ENCODE measurements at places on chromosomes 13 and 19.
A peak's percentile ranks its signal among the peaks of the same experiment; 100 is the strongest.

DNA sequence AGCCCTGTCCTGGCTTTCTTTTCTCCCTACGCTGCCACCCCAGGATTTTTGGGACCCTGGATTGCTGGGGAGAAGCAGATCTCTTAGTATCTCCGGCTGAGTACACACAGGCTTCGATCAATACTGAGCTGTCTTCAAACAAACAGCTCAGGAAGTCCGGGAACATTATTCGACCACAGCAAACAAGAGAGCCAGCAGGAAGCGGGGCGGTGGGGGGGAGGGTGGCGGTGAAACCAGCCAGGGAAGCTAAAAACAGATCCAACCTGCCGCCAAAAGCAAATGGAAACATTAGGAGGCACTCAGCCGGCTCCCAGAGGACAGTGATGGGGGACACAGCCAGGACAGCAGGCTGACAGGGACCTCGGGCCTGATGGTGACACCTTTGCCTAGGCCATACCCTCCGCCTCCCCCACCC lies 12.2 kb upstream of the BCAM start:
- DNase-seq = no peak

DNA sequence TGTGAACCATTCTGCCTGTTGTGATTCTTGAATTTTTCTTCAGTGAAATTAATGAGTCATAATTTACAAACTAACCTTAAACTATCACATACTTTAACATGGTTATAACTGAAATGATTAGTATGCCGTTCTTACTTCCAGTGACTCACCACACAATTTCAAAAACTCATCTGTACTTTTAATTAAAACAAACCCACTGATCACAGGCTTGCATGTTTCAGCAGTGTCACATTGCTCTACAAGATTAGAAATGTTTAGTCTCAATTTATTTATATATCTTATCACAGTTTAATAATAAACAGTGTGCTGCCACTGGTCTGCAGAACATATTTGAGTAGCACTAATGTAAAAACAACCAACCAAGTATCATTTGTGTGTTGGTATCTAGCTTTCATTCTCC lies 2227.9 kb upstream of the PCDH20 start:
- no peak for DNase-seq

DNA sequence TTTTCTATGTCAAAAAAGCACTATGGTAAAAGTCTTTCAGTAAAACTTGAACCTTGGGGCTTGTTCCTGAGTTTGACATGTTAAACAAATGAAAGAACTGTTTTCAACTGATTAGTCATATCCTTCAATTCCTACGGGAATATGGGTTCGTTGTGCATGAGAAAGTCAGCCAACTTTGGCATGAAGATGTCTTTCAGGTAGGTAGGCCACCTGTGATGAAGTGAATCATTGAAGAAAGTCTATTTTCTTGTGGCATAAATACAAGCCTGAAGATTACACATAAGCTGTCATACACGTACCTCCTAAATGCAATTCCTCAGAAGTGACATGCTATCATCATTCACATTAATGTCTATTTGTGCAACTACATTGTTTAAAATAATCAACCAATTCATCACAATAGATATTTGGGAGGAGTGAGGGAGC lies 513.0 kb downstream of the IRS2 start:
- DNase-seq = no peak

- peak; percentile 62 for DNase-seq
Measured at GRCh38 chr19:11924886-11925650, at the start of gene ZNF700. TSS of gene ZNF700 (plus strand) at chr19:11925107. CDS start at chr19:11925211, 104 bp downstream.

DNA sequence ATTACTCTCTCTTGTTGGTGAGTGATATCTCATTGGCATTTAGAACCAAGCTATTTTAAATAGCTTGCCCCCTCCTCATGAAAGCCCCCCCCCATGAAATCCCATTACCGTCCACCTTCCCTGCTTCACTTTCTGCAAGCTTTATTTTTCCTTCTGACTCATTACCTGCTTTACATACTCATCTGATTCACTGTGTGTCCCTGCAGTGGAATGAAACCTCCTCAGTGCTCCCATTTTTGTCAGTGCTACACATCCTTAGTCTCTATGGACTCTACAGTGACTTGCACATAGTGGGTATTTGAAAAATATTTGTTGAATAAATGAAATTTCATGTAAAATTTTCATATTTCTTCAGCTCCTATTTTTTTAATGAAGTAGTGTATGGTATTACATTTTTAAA lies 62.3 kb downstream of the DOCK9 start:
- DNase-seq = no peak

GRCh38 chr13:111344471-111345191 lies 24.2 kb downstream of the TEX29 start:
- DNase-seq = peak; percentile 15

DNA sequence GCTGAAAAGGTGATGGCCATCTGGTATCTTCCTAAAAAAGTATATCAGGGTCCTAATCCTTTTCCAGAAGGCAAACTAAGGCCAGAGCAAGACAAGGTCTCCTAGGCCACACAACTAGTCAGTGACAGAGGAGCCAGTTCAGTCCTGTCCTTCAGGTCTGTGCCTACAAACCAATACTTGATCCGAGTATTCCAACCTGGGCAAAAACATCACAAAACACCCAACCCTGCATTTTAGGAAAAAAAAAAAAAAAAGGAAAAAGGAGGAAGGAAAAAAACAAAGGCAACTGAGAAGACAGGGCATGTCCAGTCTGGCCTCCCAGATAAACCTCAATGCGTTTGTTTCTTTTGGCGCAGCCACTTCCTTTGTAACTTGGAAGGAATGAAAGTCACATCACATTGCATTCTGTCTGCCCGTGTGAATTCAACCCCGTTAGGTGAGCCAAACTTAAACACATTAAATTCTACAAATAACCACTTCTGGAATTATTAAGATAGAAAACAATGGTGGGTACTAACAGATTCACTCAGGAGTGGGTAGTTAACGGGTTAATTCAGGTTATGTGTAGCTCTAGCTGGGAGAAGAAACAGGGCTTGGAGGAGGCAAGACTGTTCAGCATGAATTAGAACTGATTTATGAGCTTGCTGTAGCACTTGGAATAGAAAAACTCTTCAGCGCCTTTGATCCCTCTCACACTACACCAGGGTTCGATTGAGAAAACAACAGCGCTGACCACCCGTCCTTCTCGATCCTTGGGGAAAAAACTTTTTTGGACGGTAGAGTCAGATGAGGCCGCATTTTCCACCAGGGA lies 43.0 kb upstream of the HNRNPA1L2 start:
- peak; percentile 38 for DNase-seq

- DNase-seq = no peak
Measured at GRCh38 chr13:103062079-103062478, 4.1 kb downstream of the SLC10A2 start.

GRCh38 chr13:22428188-22428828 lies 752.5 kb upstream of the SGCG start:
- peak; percentile 4 for DNase-seq

DNA sequence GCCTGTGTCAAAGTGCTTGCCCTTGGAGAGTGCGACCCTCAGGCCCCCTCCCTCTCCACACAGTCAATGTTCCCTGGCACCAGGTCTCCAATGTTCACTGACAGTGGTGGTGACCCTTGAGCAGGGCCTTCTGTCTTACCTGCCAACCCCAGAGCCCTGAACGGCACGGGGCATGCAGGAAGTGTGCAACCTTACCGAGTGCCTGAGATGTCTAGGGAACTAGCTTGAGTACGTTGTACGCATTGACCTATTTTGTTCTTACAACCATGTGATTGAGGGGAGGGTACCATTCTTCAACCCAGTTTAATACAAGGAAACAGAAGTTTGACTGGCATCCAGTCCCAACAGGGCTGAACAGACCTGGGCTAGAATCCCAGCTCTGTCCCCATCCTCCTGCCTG lies 13.2 kb downstream of the MAG start:
- DNase-seq = no peak

DNA sequence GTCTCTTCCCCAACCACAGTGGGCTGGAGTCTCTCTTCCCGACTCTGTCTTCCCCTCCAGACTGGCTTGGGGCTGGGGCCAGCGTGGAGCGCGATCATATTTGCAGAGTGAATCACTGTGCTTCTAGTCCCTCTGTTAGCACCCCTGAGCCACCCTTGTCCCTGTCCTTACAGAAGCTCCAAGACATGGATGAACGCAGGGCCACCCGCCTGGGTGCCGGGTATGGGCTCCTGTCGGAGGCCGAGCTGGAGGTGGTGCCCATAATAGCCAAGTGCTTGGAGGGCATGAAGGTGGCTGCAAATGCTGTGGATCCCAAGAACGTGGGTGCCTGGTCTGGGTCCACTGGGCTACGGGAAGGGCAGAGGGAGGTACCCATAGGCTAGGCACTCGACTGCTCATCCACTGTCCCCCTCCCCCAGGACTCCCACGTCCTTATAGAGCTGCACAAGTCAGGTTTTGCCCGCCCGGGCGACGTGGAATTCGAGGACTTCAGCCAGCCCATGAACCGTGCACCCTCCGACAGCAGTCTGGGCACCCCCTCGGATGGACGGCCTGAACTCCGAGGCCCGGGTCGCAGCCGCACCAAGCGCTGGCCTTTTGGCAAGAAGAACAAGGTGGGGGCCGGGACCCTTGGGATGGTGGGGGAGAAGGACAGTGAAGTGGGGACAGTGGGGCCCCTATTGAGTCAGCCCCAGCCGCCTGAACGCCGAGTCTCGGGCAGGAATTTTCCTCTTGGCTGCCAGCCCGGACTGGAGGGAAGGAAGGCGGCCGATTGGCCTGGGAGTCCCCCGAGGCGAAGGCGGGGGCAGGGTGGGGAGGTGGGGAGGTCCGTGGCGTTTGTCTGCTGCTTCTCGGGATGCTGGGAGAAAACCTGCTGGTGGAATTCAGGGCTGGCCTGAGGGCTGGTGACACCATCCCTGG lies 5.2 kb downstream of the TRIP10 start:
- peak; percentile 63 for DNase-seq

- peak; percentile 15 for DNase-seq
Measured at GRCh38 chr13:100646030-100646673, 28.4 kb downstream of the TMTC4 start.

DNA sequence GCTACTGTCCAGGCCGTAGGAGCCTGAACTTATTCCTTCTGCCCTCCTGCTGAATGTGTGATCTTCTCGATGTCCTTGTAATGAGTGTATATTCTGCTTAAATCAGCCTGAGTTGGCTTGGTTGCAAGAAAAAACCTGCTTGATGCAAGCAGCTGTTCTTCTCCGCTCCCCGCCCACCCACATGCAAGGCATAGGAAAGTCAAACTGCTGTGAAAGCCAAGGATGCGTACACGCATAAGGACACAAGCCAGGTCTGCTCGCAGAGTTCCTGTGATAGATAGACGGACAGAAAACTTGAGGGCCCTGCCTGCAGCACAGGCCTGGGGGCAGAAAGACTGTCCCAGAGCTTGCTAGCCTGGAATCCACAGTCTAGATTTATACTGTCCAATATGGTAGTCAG lies 101.1 kb downstream of the DNAJC15 start:
- DNase-seq = no peak

- DNase-seq = no peak
Measured at GRCh38 chr19:7337380-7338194, 11.2 kb upstream of the ARHGEF18 start.
